ENCODE measurements at places on chromosomes 1 and 21. TPM values are rescaled to one million over a fixed set of nuclear protein-coding genes. Genes with fewer than 3 reads are reported as not detected.

Gene VWA5B1
- total RNA-seq: not detected

DNA sequence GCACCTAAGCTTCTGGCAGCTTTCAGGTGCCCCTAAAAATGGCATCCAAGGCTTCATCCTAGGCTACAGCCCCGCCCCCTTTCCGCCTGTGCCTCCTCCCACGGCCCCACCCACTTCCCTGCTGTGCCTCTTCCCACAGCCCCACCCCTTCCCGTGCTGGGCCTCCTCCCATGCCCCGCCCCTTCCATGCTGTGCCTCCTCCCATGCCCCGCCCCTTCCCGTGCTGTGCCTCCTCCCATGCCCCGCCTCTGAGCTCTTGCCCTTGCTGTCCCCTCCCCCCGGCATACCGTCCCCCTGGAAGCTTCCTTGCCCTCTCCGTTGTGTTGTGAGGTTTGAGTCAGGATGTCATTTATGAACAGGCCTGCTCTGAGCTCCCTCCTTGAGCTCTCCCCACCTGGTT lies 228.5 kb upstream of the AJAP1 start:
- DNase-seq: no peak

DNA sequence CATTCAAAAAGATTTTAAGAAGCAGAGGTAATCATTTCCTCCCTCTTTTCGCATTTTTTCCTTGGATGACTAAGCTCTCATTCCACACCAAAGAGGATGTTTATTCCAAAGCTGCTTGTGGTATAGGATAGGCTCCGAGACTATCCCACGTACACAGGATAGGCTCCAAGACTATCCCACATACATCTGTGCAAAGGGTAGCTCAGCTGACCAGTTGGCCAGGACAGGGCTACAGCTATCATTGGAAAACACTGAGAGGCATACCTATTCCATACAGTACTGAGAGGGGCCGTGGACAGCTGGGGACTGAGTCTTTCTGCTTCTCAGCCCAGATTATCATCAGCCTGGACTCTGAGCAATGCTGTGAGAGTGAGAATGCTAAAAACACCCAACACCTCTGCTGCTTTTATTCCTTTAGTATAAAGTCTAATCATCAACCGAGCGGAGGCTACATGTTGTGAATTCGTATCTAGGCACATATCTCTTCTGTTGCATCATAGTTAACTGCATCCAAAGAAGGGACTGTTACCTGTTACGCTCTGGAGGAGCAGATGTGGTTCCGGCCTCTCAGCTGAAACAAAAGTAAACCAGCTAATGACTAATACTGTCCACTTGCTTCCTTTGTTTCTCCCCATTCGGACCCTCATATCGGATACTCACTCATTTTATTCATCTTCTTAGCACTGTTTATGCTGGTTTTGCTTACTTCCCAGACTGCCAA lies 141.0 kb downstream of the TNFSF18 start:
- no peak for DNase-seq

- DNase-seq: no peak
These were observed 761.9 kb upstream of the CXADR start for GRCh38 chr21:16750926-16751325.

DNA sequence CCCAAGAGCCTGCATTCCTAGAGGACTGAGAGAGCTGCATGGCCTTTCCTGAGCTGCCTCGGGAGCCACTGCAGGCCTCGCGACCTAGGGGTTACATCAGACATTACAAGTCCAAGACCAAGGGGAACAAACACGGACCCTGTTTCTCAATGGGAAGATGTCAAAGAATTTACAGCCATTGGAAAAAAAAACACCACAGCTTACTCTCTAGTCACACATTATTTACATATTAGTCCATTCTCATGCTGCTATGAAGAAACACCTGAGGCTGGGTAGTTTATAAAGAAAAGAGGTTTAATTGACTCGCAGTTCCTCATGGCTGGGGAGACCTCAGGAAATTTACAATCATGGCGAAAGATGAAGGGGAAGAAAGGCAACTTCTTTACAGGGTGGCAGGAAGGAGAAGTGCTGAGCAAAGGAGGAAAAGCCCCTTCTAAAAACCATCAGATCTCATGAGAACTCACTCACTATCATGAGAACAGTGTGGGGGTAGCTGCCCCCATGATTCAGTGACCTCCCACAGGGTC lies 8.4 kb upstream of the PRMT2 start:
- DNase-seq: no peak

DNA sequence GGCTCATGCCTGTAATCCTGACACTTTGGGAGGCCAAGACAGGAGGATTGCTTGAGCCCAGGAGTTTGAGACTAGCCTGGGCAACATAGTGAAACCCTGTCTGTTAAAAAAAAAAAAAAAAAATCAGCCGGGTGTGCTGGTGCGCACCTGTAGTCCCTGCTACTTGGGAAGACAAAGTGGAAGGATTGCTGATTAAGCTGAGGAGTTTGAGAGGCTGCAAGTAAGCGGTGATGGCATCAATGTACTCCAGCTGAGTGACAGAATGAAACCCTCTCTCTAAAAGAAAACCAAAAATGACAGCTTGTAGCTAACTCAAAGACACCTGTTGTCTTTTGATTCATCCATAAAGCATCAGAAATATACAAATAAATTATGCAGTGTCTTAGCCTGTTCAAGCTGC lies 31.8 kb downstream of the SIPA1L2 start:
- no peak for DNase-seq

- DNase-seq: no peak
These were observed 3.7 kb upstream of the DVL1 start for GRCh38 chr1:1352786-1353388.

- DNase-seq: no peak
These were observed 48.3 kb downstream of the DDR2 start for GRCh38 chr1:162680419-162681121.

GRCh38 chr1:233364695-233365539 lies 37.4 kb downstream of the MAP3K21 start:
- DNase-seq: peak; percentile 52

Gene PCSK9
- total RNA-seq: 0.06 TPM

- DNase-seq: no peak
These were observed 1386.8 kb downstream of the MRPL39 start for GRCh38 chr21:24220446-24220845.

Gene FMOD
- not detected for total RNA-seq

DNA sequence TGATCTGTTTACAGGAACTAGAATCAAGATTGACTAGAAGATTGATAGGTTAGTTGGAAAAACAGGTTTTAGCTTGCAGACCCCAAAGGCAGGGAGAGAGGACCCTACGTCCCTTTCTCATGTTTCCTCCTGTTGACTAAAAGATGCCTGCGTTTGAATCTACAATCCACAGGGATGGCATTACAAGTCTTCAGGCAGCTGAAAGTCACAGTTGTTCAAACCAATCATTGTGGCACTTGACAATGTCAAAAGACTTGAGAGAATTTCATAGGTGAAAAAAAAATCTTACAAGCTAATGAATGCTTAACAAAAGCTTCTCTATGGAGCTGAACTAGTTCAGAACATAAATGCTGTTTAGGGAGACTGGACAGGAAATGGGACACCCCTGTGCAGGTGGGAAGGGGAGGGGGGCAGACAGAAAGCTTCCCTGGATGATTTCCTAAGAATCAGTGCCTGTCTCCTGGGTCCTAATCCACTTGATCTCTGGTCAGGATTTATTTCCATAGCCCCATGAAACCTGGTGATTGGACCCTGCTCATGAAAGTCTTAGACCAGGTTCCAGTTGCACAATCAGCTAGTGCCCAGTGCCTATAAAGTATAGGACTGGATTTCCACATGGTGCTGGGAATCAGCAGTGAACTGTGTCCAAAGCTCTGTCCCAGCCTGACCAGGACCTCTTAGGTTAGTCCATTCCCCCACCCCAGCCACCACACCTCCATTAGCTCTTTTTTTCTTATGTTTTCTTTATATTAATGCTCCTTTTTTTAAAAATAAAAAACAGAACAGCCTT lies 91.6 kb upstream of the BCAR3 start:
- DNase-seq: no peak

DNA sequence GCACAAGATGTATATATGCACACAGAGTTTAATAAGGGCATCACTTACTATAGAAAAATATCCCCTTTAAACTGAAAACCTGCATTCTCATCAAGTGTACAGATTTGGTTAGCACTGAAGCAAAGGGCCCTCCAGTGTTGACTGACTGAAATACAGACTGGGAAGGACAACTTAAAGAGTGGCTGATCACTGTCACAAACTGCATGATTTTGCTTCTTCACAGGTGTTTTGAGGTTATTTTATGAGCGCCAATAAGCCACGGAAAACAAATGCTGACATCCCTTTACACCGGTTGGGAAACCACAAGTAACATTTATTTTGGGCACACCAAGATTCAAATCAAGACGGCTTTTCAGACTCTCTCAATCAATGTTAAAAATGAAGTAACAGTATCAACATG lies 30.9 kb upstream of the RAP1GAP start:
- DNase-seq: no peak

DNA sequence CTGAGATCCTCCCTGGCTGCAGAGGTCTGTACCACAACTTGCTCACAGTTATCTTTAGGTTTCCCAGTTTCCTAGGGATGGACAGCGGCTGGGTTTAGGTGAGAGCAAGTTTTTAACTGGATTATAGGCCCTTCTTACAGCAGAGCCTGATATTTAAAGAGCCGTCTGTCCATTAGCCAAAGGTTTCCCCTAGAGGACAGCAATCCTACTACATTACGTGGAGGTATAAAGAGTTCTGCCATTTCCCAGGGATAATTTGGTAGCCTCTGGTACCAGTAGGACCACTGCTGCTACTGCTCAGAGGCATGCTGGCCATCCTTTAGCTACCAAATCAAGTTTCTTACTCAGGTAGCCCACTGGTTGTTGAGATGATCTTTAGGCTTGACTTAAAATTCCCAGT lies 21.9 kb upstream of the FCGR2A start:
- DNase-seq: no peak

DNA sequence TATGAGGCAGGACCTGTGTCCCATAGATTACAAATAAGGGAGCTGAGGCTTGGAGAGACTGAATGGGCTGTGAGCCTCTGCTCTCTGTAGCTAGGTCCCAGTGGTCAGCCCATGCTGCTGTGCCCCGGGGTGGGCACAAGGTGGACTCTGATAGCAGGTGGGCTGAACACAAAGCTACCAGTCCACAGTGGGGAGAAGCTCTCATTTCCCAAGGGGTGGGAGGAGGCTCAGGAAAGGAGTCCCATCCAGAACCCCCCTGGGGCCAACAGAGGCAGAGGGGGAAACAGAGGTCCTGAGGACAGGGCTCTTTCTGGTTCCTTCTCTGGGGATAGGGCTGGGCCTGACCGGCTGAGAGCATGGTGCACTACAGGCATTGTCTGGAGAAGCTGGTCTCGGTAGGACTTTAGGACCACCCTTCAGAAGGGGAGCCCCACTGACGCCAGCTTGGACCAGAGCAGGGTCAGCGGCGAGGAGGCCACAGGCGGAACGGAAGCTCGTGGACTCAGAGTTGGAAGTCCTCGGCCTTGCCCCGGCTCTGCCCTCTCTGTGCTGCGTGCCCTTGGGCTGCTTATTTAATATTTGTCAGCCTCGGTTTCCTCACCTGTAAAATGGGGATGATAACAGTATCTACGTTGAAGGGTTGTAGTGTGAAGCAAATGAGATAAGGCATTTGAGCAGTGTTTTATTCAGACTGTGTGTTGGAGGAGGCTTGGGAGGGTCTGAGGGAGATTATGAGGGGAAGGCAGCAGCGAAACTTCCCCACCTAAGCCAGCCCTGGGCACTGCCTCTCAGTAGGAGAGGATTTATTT lies 26.6 kb downstream of the SDE2 start:
- no peak for DNase-seq

DNA sequence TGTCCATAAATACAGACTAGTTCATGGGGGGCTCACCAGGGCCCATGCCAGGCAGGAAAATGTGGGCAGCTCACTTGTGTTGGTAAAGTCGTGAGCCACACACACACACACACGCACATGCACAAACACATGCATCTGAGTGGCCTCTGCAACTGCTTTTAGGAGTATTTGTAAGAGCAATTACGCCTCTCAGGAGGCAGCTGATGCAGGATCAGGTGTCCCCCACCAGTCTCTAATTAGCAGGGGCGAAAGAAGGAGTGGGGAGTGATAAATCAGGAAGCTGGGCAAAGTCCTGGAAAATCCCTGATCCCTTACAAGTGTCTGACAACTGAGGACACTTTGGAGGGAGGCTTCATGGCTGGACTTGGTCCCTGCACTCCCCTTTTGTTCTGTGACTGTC lies 5.7 kb upstream of the IVL start:
- DNase-seq: no peak

DNA sequence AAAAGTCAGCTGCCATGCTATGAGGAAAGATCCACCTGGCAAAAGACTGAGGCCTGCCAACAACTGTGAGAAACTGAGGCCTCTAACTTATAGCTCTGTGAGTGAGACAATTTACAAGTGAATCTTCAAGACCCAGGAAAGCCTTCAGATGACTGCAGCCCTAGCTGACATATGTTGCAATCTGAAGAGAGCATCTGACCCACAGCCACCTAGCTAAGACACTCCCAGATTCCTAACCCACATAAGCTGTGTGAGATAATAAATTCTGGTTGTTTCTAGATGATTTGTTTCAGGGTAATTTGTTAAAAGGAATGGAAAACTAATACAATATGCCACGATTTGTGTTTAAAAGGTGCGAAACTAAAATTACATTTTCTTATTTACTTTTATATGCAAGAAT lies 55.1 kb downstream of the HFM1 start:
- no peak for DNase-seq

GRCh38 chr1:47448462-47449222 lies 10.8 kb downstream of the FOXD2 start:
- DNase-seq: no peak

Gene SPATA17
- 2.3 TPM for total RNA-seq

Gene ATP1A4
- total RNA-seq: not detected

DNA sequence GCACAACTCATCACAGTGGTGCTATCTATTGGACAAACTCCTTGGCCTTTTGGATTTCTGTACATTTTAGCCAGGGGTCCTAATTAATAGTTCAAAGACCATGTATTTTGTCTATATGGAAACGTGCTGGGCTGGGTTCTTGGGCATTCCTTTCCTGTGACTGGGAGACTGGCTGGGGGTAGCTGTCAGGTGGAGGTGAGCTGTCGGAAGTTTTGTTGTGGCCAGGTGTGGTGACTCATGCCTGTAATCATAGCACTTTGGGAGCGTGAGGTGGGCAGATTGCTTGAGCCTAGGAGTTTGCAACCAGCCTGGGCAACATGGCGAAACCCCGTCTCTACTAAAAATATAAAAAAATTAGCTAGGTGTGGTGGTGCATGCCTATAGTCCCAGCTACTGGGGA lies 392.4 kb downstream of the RPS6KC1 start:
- DNase-seq: no peak

DNA sequence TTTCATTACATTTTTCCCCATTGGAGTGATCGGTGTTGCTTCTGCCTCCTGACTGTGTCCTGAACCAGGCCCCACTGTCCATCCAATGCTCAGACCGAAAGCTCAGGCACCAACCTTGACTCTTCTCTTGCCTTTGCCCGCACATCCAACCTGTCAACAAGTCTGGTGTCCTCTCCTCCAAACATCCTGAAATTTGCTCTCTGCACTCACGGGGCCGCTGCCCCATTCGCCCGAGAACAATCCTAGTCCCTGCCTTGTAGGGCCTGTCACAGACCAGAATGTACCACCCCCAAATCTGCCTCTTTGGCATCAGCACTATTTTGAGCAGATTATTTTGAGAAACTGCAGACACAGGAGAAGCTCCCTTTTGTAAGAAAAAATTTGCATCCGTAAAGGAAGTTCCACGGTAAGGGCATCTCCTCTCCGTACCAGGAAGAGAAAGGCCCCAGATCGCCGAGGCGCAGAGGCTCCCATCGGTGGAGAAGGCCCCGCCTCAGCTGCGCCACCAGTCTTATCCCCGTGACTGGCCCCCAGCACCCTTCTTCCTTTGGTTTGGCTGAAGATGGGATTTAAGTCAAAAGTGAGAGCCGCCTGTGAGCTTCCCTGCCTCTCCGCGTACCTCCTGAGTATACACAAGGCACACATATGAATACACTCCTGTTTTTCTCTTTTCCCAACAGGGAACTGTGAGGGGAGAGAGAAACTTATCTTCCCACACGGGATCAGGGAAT lies 7.1 kb downstream of the MORN1 start:
- peak; percentile 72 for DNase-seq
